IMR-90 (cell line): ENCODE measurements at places on chromosomes 11 and 22.

GRCh38 chr11:76226626-76227025, 20.3 kb upstream of the WNT11 start:
- no peak for DNase-seq

- DNase-seq = no peak
Observed at GRCh38 chr11:33273656-33274055, 16.5 kb downstream of the HIPK3 start.

DNA sequence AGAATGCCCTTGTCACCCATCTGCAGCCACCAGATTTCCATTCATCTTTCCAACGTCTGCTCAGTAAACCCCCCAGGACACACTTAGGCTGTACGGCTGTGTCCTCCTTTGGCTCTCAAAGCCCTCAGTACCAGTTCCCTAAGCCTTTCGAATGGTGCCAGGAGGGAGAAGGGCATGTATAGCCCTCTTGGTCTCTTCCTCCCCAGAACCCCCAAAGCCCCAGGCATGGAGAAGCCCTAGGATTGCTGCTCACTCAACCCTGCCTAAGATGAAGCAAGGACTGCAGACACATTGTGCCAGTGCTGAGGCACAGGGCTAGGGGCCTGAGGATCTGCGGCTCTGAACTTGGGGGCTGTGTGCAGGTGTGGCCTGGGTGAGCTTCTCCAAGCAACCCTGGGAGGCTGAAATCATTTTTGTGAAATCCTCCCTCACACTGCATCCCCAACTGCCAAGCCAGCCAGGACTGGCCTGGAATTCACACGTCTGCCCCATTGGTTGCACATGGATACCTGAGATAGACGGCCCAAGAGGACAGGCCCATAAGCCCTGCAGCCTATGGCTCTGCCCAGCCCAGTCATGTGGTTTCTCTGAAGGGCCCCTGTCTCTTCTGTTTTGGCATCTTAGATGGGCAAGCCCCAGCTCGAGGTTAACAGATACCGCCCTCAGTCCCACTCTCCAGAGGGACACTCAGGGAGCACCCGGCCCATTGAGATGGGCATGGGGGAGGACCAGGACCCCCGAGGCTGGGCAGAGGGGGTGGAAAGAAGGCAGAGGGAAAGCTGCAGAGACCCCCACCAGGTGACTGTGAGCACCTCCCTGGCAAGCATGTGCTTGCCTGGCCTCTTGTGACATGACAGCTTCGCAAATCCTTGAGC, 34.0 kb downstream of the KCNQ1OT1 start:
- no peak for DNase-seq

DNA sequence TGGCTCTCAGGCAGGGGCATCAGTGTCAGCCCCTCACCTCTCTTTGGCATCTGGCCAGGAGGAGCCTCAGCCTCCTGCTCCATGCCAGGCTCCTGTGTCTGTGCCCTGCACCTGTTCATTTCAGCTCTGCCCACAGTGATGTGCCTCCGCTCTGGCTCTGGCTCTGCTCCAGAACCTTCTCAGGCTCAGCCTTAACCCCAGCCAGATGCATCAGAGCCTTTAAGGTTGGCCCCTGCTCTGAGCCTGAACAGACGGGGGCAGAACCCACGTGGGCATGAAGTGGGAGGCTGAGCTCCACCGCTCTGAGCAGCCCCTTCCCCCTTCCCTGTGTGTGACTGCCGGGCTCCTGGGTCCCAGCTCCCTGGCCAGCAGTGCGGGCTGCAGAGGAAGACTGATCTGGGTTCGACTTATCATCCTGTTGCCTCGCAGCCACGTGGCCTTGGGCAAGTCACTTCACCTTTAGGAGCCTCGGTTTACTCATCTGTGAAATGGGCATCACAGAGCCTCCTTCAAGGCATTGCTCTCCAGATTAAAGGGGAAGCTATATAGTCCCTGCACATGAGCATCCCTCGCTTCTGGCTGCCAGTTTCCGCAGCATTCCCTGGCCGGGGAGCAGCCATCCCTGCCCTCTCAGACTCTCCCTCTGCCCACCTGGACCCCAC, 44.7 kb upstream of the RTL6 start:
- no peak for DNase-seq

DNA sequence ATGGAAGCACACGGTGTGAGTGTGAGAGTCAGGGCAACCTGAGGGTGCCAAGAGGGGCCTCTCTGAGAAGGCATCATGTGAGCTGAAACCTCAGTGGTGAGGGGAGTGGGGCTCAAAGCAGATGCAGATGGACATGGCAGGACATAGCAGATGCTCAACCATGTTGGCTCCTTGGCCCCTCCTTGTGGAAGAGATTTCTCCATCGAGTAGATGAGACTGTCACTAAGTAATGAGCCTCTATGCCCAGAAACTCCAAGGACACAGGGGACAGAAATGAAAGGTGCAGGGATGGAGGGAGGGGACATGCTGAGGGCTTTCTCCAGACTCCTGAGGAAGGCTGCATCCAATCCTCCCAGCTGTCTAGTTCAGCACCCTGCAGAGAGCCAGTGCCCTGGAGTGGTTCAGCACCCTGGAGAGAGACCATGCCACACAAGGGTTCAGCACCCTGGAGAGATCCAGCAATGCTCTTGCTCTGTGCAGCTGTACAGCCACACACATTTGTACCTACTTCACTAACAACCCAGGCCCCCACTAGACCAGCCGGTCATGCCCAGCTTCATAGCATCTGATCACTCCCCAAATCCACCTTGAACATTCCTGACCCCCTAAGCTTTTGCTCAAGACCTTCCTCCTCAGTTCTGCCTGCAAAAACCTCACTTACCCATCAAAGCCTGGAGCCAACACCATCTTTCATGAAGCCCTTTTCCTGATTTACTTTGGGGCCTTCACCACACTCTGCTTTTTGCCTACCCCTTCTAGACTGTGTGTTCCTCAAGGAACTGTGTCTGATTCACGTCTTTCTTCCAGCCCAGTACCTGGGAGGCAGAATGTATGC, 252.0 kb downstream of the CTTN start:
- DNase-seq = peak; percentile 69

DNA sequence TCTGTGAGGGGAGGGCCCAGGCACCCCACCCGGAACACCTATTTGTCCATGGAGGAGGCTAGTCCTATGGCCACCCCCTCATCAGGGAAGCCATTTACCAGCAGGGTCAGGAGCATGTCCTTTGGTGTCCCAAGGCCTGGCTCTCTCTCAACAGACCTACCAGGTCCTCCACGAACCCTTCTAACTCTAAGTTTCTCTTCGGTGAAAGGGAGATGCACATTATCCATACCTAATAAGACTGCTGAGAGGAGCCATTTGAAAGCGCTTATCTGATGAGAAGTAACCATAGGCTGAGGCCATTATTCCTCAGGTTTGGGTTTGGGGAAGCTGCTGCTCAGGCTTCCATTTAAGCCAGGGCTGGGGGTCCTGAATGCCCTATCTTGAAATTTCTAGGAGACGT, 9.2 kb upstream of the TOP3B start:
- DNase-seq = no peak

- DNase-seq = no peak
Observed at GRCh38 chr11:113764527-113765219, 8.8 kb downstream of the ZW10 start.

DNA sequence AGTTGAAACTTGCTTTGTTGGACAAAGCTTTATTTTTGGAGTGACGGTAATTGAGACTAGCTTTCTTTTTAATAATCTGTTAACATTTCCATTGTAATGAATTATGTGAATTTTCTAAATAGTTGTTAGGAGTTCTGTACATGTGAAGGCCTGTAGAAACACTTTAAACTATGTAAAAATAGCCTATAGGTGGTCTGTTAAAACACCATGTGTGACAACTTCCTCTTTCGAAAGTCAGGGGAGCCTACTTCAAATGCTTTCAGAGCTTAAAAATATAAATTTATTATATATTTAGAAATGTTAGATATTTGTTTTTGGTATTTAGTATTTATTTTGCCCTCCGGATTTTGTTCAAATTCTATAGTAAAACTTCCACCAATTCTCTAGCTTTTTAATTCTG, 28.7 kb downstream of the DDIAS start:
- no peak for DNase-seq

GRCh38 chr22:23241562-23242472, 61.5 kb downstream of the BCR start:
- no peak for DNase-seq

- no peak for DNase-seq
Observed at GRCh38 chr22:45455621-45456020, 42.1 kb downstream of the RIBC2 start.

GRCh38 chr22:41285441-41285819, 557 bp downstream of the RANGAP1 start:
- DNase-seq = peak; percentile 96

GRCh38 chr11:10650630-10651029, 42.9 kb downstream of the IRAG1 start:
- no peak for DNase-seq

DNA sequence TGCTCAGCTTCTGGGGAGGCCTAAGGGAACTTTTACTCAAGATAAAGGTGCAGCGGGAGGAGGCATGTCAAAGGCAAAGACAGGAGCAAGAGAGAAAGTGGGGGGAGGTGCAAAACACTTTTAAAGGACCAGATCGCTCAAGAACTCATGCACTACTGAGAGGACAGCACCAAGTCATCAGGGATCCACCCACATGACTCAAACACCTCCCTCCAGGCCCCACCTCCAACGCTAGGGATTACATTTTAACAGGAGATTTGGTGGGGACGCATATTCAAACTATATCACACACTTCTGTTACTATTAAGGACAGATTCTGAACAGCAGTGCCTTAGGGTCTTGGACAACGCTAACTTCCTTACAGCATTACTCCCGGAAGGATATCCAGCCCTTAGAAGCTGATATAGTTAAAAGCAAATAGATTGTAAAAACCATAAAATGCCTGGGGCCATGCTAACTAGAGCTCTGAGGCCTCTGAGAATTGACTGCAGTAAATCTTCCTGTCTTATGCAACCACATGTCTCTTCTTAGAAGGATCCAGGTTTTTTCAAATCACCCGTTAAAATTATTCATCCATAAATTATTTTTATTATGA, 16.7 kb upstream of the ZC3H12C start:
- DNase-seq = no peak

- DNase-seq = no peak
Observed at GRCh38 chr22:33908171-33909074, 11.9 kb downstream of the LARGE1 start.

DNA sequence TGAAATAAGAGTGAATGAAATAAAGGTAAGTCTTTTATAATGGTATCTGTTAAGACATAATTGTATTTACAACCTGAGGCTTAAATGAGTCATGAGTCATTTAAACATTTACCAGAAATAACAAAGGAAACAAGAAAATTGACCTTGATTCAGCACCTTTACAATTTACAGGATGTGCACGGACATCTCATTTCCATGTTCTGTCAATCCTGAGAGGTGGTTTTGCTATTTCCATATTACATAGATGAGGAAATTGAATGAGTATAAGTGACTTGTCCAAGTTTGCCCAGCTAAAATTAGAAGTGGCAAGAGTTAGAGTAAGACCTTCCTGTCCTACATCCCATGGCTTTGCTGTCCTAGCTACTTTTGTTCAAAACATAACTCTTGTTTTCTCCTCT, 89.1 kb downstream of the TRIM44 start:
- DNase-seq = no peak

DNA sequence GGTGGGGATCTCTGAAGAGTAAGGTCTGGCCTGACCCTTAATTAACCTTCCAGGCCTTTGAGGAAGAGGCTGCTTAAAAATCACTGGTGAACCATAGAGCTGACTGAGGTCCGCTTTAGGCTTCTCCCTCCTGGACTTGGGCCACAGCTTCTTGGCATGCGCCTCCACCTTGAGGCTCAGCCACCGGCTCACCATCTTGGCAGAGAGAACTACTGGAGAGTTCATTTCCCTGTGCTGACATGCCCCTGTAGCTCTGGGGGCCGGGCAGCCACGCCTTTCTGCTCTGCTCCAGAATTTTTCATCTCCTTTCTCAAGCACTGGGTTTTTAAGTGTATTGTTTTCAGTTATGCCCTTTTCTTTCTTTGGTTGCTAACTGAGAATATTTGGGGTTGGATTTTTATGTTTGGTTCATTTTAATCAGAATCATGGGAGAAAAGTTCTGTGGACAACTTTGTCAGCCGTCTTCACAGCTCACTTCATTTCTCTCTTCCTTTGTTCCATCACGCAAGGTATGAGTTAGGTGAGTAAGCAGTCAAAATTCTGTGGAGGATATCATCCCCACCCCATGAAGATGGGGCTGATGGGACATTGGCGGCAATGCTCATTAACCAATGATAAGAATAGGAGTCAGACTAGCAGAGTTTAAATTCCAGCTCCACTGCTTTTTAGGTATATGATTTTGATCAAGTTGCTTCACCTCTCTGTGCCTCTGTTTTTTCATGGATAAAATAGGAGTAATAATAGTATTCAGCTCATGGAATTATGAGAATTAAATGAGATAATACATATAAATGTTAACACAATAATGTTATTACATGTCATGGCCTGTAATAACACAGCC, 103.9 kb downstream of the DBX1 start:
- no peak for DNase-seq

GRCh38 chr11:2778630-2779498, 79.1 kb upstream of the KCNQ1OT1 start:
- DNase-seq = peak; percentile 63

- no peak for DNase-seq
Observed at GRCh38 chr11:134312807-134313206, 19.0 kb upstream of the GLB1L2 start.

DNA sequence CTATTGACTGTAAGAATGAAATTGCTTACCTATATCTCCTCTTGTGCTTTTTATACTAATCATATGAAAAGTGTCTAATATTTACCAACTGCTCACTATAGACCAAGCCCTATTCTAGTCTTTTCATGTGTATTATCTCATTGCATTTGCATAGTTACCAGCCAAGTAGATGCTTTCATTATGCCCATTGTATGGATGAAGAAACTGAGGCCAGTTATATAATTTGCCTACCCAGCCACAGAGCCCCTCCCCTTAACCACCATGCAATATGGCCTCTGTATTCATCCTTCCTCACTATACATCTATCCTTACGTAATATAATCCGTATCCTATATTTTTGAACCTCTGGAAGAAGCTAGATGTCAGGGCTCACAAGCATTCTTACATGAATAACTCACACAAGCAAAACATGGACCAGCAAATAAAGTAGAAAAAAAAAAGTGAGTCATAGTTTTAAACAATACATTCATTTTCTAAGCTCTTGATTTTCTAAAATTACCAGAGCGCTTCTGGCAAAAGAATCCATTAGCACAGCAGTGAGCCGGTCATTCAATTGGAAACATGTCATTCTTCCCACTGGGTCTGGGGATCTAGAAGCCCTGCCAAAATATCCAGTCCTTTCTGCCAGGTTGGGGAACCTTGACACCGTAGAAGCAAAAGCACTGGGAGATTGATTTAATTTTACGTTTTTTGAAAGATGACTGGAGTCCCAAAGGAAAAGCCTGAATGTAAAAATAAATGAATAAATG, 80.0 kb downstream of the C11orf91 start:
- peak; percentile 87 for DNase-seq

- no peak for DNase-seq
Observed at GRCh38 chr22:44360306-44360667, 47.5 kb upstream of the SHISAL1 start.
